ENCODE measurements at places on chromosomes 1 and 21.

- DNase-seq, result no peak
Observed at GRCh38 chr1:227395426-227396028, 77.2 kb upstream of the CDC42BPA start.

DNA sequence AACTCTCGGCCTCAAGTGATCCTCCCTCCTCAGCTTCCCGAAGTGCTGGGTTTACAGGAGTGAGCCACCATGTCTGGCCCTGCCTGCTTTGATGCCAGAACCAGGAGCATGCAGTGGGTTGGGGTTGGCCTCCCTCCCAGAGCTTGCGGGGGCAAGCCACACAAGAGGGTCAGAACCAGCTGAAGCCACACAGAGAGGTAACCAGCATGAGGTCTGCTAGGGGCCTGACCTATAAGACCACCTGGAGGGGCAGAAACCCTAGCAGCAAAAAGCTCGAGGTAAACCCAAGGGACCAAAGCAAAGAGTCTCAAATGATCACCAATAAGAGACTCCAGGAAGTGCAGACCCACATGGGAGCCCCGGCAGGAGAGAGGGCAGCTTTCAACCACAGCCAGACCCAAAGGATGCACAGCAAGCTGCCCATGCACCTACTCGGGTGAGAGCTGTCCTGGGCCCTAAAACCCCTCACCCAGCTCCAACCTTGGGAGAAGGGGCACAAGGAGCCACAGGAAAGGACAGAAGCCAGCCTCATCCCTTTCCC is 81.2 kb downstream of the TOMM20 start:
- DNase-seq, result no peak

DNA sequence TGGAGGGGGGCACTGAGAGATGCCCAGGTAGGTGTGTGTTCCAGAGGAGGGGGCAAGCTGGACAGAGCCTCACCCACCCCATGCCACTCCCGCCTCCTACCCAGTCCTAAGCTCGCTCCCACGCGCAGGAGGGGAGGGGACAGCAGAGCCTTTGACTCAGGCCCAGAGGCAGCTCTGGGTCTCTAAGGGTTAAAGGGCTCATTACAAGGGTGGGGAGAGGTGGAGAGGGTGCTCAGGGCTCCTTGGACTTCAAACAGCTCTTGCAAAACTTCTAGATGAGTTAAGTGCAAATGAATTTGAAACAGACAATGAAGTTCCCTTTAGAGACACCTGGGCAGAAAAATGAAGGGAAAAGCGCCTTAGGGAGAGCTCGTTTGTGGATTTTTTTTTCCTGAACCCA is 104.2 kb upstream of the CASZ1 start:
- DNase-seq, result no peak

DNA sequence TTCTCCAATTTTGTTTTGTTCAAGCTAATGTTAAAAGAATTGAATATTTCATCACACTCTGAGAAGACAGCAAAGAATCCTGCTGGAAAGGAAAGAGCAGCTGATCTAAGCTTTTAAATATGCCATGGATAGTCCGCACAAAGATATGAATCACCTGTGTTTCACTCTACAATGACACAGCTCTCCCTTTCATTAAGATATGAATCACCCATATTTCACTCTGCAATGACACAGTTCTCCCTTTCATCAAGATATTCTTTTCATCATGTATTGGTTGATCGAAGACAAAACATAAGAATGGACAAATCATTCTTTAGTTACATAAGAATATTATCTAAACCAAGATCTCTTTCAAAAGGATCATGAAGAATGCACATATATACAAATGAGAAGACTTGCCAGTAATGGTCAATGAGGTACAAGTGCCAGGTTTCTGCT is 367.3 kb downstream of the SMYD3 start:
- DNase-seq, result no peak

Measured in DMS79 (cell line).